ENCODE measurements at places on chromosomes 6 and 20.
A peak's percentile ranks its signal among the peaks of the same experiment; 100 is the strongest.

GRCh38 chr20:2303673-2304072, 7.9 kb downstream of the TGM3 start:
- DNase-seq = no peak

DNA sequence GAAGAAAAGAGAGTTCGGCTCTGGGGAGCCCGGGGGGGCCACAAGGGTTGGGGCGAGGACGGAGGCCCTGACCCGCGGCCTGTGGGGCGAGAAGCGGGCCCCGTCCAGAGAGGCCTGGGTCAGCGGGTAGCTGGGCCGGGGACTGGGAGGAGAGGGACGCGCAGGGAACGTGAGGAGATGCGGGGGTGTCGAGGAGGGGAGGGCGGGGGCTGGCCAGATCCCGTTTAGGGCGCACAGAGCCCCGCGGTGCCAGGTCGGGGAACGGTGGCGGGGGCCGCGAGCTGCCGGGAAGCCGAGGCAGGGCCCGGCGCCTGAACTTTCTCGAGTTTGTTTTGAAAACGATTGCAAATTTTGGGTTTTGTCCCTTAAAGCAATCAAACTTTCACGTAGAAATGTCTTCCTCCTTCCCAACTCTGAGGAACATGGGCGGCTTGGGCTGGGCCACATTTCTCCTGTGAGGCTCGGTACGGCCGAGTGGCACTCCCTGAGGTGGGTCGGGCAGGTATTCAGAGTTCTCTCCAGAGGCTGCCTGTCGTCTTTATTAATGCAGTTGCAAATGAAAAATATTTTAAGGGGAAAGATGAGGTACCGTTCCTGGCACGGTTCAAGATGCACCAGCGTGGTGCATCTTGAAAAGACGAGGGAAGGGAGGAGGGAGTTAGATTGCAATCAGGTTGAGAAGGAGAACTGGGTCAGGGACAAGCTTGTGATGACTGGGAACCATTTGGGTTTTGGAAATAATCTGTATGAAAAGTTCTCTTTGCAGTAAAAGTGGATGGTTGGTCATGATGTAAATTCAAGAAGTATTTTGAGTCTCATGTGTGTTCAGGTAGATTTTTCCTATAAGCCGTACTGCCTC, 972 bp downstream of the RNF8 start:
- peak; percentile 13 for DNase-seq

DNA sequence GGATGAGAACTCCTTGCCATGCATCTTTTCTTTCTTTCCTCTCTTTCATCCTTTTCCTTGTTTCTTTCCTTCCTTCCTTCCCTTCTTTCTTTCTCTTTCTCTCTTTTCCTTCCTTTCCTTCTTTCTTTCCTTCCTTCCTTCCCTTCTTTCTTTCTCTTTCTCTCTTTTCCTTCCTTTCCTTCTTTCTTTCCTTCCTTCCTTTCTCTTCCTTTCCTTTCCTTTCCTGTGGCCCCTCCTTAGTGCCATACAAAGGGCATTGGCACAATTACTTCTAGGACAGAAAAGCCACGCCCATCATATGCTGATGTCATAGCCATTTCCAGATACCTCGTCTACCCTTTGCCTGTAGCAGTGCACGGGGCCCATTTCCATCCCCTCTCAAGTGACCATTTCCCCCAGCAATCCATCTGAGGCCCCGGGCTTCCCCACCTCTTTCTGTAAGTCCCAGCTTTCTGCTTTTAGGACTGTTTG, 2.2 kb upstream of the CENPB start:
- DNase-seq = no peak

- DNase-seq = no peak
Measured at GRCh38 chr6:80976336-80976735, 776.1 kb downstream of the TENT5A start.

DNA sequence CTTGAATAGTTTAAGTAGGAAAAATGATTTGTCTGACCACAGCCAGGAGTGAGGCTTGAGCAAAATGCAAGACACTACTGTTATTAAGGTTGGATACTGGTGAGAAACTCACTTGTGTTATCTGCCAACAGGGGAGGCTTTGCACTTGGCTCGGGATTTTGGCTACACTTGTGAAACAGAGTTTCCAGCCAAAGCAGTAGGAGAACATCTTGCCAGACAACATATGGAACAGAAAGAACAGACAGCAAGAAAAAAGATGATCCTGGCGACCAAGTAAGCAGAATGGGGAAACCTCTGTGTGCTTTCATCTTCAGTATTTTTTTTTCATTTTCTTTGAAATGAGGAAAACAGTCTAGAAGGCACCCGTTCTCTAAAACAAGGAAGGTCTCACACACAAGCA, 31.6 kb downstream of the TFAP2D start:
- no peak for DNase-seq

DNA sequence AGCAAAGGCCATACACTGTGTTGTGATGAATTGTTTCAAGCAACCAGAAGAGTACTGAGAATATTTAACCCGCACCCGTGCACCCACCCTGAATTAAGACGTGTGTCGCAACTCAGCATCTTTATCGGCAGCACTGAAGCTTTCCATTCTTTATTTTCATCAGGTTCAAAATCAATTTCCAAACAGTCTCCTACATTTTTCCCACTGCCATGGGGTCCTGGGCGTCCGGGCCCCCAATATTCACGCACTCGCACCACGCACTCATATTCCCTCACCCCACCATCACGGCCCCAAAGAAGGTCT, 1.8 kb downstream of the LTB start:
- no peak for DNase-seq

DNA sequence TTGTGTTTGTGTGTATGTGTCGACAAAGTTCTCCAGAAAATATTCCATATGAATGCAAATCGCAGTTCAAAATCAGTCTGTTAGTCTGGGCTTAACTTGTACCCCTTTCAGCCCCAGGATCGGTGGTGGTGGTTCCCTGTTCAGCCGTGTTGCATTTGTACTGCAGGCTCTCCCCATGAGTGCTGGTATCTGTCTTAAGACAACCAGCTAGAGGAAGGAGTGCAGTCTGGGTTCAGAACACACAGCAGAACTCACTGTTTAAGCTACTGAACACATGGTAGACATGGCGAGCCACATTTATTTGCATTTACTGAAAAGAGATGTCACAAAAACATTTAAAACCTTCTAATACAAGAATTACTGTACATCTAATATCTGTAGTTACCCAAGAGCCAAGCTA, 192.1 kb downstream of the ARID1B start:
- DNase-seq = no peak

- DNase-seq = no peak
Measured at GRCh38 chr6:163711615-163712565, 297.4 kb downstream of the QKI start.

GRCh38 chr6:110422444-110422822, 7.1 kb upstream of the DDO start:
- no peak for DNase-seq

DNA sequence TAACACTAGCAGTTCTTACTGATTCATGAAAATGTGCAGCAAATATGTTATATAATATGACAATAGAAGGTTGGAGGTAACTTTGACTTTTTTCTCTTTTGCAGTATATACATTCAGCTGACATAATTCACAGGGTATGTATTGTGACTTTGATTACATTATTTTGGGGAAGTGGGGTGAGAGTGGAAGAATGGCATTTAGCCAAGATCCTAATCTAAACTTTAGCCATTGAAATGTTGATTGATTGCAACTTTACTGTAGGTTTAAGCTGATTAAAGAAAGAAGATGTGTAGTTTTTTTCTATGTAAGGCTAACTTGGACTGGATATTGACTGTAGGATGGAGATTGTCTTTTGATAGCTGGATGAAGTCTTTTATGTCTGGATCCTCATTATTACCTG, 46.0 kb downstream of the MAPK14 start:
- no peak for DNase-seq

DNA sequence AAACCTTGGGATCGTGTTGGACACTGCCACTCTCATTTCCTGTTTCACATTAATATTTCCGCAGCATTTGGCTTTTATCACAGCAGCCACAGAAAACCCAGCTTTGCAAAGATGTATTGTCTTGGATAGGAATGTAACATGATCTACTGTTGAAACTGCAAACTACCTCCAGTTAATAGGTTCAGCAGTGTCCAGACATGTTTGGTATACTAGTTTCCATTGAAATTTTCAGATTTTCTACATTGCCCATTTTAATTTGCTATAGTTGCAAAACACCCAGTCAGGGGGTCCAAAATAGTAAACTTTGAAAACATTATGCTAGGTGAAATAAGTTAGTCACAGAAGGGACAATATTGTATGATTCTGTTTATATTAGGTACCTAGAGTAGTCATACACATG, 3.3 kb downstream of the ANKRD6 start:
- no peak for DNase-seq

- DNase-seq = no peak
Measured at GRCh38 chr6:102812242-102812641, 1418.7 kb downstream of the GRIK2 start.

GRCh38 chr6:151998784-151999183, 191.3 kb downstream of the ESR1 start:
- no peak for DNase-seq

GRCh38 chr6:30322527-30323501, 3.9 kb upstream of the TRIM39 start:
- DNase-seq = no peak

DNA sequence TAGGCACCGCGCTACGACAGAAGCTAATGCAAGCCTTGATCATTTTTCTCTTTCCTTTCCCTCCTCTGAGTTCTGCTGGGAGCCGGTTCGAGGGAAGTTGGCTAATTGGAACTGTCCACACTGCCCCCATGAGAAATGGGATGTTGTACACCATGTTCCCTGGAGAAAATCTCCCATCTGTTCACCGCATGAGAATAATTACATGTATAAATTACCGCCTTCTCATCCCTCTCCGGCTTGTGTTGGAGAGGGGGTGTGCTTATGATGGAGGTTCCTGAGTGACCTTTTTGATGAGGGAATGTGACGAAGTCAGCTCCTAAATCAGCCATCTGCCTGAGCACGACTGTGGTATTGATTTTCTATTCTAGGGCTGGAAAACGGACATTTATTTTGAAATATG, 320.2 kb upstream of the SULF2 start:
- DNase-seq = no peak

DNA sequence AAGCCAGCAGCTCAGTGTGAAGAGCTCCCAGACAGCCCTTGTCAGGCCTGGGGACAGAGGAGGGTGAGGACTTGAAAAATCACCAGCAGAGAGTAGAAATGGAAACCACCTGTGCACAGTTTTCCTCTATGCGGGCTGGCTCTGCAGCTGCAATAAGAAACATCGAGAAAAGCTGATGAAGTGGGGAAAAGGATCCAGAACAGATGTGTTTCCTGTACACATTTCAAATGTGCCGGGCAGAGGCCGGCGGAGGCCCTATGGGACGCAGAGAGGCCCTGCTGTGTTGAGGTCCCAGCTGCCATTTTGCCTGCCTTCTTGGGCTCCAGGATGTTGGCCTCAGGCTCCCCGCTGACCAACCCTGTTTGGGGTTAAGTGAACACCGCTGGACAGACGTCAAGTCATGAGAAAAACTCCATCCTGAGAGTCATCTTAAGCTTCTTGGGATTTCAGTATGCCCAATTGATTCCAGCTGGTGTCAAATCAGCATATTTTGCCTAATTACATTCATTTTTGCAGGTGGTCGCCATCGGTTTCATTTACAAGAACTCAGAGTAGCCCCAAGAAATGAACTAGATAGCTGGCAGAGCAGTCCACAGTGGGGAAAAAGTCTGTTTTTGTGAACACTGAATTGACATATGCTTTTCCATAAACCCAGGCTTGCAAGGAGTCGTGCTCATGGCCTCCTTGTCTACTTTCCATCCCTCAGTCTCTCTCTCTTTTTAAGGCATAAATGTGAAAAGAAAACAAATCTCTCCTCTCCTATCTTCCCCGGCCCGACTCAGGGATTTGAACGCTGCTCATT, 150.4 kb upstream of the PHACTR3 start:
- DNase-seq = no peak

- DNase-seq = no peak
Measured at GRCh38 chr20:5426026-5426425, 109.3 kb upstream of the PROKR2 start.

- peak; percentile 13 for DNase-seq
Measured at GRCh38 chr6:114108119-114109002, 137.4 kb upstream of the HDAC2 start.

- no peak for DNase-seq
Measured at GRCh38 chr6:149139782-149140136, 177.8 kb upstream of the TAB2 start.

DNA sequence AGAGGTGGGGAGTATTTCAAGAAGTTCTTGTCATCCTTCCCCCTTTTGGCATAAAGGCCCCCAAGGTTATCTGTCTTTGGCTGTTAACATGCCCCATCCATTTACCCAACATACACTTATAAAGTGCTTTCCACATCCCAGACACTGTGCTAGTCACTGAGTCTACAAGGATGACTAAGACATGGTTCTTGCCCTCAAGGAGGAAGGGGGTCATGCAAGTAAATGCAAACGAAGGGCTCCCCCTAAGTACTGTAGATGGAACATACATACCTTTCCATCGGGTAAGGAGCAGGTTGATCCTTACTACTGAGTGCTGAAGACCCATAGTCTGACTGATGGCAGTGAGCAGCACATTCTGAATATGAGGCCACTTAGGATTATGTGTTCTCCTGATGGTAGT, 38.3 kb downstream of the HECA start:
- DNase-seq = no peak

GRCh38 chr20:45595235-45595634, 16.2 kb upstream of the WFDC8 start:
- DNase-seq = no peak

DNA sequence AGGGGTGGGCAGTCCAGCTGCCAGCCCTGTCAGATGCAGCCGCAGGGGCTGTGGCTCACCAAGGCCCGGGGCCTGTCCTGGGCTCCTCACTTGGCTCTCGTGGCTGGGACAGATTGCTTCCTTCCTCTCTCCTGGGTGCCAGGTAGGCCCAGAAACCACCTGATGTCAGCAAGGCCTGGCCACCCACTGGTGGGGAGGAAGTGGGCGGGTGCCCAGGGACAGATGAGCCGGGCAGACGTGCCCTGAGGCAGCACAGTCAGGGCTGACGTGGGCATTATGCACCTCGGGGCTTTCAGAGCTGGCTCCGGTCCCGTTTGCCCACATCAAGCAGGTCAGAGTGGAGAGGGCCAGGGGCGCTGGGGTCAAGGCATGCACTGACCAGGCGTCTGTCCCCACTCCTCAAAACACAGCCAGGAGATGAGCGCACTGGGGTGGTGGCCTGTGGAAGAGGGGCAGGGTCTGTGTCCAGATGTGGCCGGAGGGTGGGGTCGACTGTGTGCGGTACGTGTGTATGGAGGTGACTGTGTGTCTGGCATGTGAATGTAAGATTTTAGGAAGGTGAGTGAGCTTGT, 133.2 kb upstream of the PTPN1 start:
- DNase-seq = no peak

DNA sequence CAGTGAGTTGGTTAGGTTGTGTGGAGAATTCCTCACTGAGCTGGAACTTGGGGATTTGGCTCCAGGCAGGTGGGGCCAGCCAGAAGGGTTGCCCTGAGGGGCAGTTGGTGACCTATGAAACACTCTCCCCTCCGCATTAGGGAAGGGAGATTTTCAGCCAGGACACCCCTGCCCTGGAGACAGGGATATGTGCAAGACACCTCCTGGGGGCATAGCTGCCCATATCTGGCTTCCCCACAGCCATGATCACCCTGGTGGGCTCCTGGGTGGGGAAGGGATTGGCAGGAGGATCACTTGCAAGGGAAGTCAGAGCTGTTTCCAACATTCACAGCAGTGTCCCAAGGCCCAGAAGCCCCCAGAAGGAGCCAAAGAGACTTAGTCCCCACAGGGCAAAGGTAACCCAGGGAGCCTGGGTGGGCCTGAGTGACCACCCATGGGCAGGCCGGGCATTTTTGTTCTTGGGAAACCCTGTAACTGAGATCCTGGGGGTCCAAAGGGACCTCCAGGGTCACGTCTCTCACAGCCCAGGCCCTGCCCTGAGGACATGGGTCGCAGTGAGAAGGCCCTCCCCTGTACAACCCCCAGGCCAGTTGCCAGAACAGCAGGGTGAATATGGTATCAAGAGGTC, 145.8 kb downstream of the MRPL14 start:
- DNase-seq = no peak
